ENCODE measurements at places on chromosomes 3 and 15.

GRCh38 chr3:149151843-149152242 lies 22.4 kb downstream of the HPS3 start:
- no peak for DNase-seq

- DNase-seq: no peak
These were observed 7.4 kb upstream of the ANO10 start for GRCh38 chr3:43629257-43629656.

GRCh38 chr3:157311633-157312375 lies 124.8 kb upstream of the PTX3 start:
- DNase-seq: no peak

DNA sequence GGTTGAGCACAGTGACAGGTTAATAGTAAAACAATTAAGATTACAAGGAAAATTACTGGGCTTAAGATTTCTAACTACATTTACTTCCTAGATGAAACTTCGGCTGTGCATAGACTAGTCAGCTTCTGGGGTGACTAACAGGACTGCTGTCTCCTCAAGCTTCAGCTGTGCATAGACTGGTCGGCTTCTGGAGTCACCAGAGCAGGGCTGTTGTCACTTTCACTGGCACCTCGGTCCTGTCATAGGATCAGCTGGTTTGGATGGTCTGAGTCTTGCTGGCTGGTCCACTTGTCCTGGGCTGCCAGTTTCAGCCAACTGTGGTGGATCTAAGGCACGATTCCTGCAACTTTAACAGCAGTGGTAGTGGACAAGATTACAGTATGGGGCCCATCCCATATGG lies 23.9 kb upstream of the ACAD9 start:
- no peak for DNase-seq

DNA sequence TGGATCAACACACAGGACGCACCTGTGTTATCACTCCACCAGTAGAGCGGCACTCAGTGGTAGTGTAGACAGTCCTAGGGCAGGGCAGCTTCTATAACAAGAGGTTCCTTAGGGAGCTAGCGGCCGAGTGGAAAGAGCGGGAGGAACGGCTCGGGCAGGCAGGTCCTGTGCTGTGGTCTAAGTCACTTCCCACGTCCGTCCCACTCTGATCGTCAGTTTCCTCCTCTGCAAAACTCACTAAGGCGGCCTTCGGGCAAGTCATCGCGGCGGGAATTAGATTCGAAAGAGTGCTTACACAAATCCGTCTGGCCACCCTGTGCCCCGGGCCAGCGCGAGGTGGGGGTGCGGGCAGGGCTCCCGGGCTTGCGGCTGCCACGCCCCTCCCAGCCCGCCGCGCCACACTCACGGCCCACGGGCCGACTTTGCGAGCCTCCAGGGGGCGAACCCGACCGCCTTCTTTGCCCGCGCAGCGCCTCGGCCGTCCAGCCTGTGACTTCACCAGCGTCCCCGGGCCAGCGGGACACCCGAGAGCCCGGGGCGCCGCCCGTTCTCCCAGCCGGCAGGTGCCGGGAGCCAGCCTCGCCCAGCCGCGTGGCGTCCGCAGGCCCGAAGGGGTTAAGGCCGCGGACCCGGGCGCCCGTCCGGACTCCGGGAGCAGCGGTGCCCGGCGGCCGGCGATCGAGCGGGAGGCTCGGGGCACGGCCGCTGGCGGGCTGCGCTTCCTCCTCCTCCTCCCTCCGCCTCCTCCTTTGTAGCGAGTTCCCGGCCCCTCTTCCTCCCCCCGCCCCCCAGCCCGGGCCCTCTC lies 416 bp upstream of the CORO2B start:
- no peak for DNase-seq

- DNase-seq: no peak
These were observed 123.2 kb upstream of the BNIP2 start for GRCh38 chr15:59812250-59812870.

DNA sequence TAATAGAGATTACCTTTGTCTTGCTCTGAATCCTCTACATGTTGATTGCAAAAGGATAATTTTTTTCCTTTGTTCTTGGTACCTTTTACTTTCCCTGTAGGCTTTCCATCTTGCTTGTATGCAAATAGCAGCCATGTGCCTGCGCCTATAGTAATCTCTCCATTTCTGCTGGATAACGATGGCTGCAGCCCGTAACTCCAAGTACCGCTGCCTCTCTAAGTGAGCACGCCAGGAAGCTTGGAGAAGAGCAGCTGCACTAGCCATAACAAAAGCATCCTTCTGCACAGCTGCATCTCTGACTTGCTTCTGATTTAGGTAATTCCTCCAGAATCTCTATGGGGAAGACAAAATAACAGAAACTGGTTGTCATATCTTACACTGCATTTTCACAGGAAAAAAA lies 89.3 kb downstream of the NR2E3 start:
- DNase-seq: no peak

DNA sequence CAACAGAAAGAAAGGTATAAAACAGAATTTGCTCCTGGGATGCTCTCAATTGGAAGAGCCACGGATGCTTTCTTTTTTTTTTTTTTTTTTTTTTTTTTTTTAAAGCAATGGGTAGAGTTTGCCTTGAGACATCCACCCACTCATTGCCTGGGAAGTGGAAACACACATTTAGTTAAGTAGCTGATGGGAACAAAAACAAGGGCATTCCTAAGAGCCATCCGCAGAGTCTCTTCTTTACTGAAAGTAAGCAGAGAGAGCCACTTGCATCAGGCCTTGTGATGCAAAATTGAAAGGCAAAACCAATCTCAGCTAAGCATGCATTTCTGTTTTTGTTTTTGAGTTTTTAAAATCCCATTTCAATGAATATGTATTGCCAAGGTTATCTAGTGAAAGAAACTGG lies 787.9 kb upstream of the LMCD1 start:
- DNase-seq: no peak

GRCh38 chr15:31563001-31563400 lies 236.4 kb downstream of the KLF13 start:
- no peak for DNase-seq

GRCh38 chr3:101509811-101510210 lies 3.2 kb downstream of the SENP7 start:
- no peak for DNase-seq

GRCh38 chr3:50583897-50584296 lies 14.6 kb downstream of the HEMK1 start:
- DNase-seq: no peak

DNA sequence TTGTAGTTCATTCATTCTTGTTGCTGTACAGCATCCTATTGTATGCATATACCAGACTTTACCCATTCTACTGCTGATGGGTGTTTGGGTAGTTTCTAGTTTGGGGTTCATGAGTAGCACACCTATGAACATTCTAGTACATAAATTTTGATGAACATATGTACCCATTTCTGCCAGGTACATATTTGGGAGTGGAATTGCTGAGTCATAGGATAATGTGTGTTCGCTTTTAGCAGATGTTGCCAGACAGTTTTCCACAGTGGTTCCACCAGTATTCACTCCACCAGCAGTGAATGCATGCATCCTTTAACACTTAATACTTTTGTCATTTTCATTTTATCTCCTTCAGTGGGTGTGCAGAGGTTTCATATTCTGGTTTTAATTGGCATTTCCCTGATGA lies 3.4 kb upstream of the SCN5A start:
- DNase-seq: no peak

- no peak for DNase-seq
These were observed 826 bp downstream of the SHC4 start for GRCh38 chr15:48962662-48963523.

- no peak for DNase-seq
These were observed 39.6 kb upstream of the LAMP3 start for GRCh38 chr3:183202004-183202722.

DNA sequence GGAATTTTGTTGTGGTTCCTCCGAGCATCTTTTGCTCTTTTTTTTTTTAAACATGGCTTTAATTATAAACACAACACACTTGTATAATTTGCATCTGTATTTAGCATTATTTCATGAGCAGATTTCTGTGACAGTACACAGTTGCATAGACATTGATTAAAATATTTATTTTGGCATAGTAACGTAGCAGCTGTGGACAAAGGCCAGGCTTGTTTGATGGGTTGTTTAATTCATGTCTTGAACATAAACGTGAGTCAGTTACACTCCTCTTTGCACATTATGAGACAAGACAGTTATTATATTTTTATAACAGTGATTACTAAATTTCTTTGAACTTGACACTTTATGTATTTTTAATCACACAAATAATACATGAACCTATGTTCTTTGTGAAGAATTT lies 182.5 kb downstream of the CACNA2D3 start:
- DNase-seq: no peak

GRCh38 chr3:171526869-171527268 lies 66.7 kb upstream of the TNIK start:
- DNase-seq: no peak

- no peak for DNase-seq
These were observed 543.0 kb upstream of the TBL1XR1 start for GRCh38 chr3:177740254-177740653.

GRCh38 chr15:94305133-94305532 lies 73.8 kb downstream of the MCTP2 start:
- DNase-seq: no peak

DNA sequence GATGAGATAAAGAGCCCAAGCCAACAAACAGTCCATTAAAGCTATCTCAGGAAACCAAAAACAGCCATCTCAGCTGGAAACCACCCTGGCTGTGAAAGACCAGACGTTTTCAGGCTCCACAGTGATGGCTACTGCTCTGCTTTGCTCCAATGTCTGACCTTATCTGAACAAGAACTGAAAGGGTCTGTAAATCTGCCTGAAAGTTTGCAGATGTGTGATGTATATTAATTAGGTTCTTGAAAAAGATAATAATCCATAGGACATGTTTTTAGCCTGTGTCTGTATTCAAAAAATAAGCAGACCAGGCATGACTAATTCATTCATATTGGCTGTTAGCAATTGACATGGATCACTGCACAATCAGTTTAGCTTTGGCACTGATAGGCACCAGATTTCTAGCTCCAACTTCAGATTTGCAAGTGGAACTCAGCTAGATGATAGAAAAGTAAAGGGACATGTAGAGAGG lies 611.4 kb upstream of the NAALADL2 start:
- DNase-seq: no peak

DNA sequence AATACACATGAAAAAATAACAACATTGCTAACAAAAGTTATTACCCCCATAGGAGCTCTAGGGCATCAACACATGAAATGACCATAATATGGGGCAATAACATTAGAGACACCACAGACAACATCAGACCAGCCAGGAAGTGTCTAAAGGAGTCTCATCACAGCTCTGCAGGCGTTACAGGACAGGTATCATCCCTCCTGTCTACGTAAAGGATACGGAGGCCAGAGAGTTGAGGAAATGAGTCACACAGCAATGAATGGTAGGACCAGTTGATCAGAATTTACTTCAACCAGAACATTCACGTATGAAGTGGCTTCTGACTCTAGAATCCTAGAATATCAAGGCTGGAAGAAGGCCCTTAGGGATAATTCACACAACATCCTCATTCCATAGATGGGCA lies 1.8 kb downstream of the NME9 start:
- DNase-seq: no peak

DNA sequence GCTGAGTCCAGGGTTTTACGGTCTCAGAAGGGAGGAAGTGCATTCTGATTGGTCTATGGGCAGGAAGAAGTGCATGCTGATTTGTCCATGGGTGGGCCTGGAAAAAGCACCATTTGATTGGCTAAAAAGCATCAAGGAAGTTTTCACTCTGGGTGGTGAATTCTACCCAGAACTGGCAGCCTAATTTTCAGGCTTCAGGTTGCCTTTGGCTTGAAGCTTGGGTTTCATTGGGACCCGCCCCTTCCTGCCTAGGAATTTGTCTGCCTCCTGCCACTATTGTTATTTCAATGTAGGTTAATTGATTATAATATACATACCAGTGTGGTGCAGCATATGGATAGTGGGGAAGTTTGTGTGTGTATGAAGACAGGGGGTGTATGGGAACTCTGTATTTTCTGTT lies 1355.9 kb downstream of the SI start:
- no peak for DNase-seq

- no peak for DNase-seq
These were observed 8.0 kb upstream of the CAMKV start for GRCh38 chr3:49877716-49878115.

GRCh38 chr15:48177383-48177765 lies 721 bp downstream of the MYEF2 start:
- no peak for DNase-seq

All from cortex of kidney (tissue), 1 donor.